ENCODE measurements at places on chromosomes 2 and 18.

- DNase-seq, result no peak
Observed at GRCh38 chr2:215921895-215922294, 91.5 kb downstream of the MREG start.

DNA sequence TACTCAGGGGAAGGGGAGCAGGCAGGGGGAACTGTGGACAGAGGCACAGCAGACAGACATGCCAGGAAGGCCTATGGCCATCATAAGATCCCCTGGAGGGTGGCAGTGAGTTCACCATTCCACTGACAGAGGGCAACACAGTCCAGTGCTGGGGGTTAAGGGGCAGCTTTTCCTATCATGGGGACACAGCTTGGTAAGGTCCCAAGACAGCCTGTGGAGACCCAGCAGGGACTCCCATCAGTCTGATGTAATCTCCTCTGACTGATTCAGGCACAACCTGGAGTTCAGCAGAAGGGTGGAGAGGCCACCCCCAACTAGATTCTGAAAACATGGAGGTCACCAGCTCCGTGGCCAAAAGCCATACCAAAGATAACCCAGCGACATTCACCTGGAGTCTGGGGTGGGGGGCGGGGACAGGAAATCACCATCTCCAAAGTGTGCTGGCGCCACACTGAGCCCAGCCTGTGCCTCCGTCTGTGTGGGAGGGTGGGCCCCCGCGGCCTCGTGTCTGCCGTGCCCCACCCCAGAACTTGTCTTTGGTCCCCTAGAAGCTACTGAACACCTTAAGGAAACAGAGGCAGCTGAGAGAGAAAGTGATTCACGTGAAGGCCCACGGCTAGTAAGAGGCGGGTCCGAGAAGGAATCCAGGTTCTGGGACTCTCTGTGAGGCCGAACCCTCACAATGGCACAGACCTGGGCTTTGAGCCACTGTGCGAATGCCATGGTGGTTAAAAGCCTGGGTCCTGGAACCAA lies 28.6 kb downstream of the DNMT3A start:
- no peak for DNase-seq

GRCh38 chr18:34322365-34323289 lies 97.9 kb upstream of the NOL4 start:
- DNase-seq, result peak; percentile 65

DNA sequence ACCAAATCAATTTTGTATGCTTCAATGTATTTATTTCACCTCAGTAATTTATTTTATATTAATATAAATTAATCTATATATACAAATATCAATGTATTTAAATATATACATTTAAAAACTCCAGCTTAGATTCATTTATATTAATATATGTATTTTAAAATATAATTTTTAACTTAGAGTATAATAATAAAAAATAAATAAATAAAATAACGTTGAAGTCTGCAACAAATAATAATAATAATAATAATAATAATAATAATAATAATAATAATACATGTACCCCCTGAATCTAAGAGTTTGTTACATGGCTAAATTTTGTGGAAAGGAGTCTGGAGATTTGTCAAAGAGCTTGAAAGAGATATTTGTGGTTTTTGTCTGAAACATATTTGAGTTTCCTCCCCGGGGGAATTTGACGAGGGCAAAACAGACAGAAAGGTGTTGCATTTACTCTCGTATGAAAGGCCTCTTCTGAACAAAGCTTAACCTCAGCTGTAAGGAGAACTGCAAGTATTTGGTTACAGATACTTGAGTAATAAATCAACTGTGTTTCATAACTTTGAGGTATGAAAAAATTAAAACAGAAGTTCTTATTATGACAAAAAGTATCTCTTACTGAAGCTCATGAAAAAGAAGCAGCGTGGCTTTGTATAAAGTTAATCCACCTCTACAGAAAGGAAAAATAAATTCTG lies 93.4 kb downstream of the CDH19 start:
- no peak for DNase-seq

GRCh38 chr18:10318691-10318970 lies 135.8 kb upstream of the APCDD1 start:
- DNase-seq, result no peak

- DNase-seq, result no peak
Observed at GRCh38 chr2:54791831-54792230, 68.4 kb downstream of the EML6 start.

GRCh38 chr2:188512456-188512855 lies 220.8 kb downstream of the GULP1 start:
- DNase-seq, result no peak

- no peak for DNase-seq
Observed at GRCh38 chr18:49690312-49690711, 123.0 kb downstream of the ACAA2 start.

GRCh38 chr2:206978746-206979145 lies 39.4 kb downstream of the CPO start:
- no peak for DNase-seq

DNA sequence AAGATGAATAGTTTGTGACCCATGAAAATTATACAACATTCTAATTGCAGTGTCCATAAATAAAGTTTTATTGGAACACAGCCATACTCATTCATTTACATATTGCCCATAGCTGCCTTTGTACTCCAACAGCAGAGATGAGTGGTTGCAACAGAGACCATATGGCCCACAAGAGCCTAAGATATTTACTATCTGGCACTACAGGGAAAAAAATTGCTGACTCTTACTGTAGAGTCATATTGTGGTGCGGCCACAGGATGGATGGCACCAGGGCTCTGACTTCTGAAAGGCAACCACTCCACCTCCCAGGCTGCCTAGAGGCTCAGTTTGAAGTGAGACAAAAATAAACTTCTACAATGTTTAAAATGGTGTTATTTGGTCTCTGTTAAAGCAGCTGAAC lies 404.0 kb upstream of the ATP5MC3 start:
- no peak for DNase-seq

GRCh38 chr18:68764016-68764415 lies 33.9 kb upstream of the CCDC102B start:
- no peak for DNase-seq

GRCh38 chr18:26840965-26841364 lies 24.5 kb downstream of the AQP4 start:
- DNase-seq, result no peak

DNA sequence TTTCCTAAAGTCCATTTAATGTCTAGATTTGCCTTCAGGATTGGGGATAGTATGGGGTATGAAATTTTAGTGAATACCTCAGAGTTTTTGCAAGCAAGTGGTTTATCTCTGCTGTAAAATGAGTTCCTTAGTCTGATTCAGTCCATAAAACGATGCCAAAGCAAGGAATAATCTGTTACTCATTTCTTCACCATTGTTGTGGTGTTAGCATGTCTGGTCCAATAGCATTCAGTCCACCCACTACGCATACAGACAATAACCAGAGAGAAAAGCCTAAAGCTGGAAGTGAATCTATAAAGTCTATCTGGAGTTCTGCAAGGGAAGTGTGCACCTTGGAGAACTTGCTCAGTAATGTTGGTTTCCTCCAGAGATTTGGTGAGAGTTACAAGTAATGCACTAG lies 12.9 kb upstream of the DPP4 start:
- no peak for DNase-seq

- no peak for DNase-seq
Observed at GRCh38 chr2:40964509-40965250, 512.8 kb upstream of the SLC8A1 start.

DNA sequence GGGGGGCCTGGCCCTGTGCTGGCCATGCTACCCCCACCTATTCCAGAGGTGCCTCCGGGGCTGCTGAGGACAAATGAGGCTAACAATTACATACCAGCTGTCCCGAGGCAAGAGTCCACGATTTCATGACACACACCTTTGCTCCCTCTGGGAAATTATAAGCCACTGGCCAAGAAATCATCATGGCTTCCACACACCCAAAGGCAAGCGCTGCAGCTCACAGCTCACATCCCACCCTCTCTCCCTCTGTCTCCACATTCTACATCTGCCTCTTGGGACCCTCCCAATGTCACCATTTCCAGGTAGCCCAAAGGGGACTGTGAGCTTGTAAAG lies 134.4 kb downstream of the HDAC4 start:
- no peak for DNase-seq

DNA sequence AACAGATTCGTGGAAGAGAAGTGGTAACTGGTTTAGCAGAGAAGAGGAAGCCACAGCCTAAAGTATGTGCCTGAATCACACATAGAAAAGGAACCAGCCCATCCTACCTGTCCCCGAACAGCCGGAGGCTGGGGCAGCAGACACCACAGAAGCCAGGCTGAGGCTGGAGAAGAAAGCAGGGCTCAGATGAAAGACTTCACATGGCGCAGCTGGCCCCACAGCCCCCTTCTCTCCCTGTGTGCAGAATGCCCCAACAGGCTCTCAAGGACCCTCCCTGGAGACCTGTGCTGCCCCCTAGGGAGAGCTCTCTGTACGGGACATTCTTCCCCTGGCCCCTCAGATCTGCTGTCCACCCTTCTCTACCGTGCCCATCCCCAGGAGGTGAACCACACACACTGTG lies 83.5 kb upstream of the RAB12 start:
- no peak for DNase-seq

DNA sequence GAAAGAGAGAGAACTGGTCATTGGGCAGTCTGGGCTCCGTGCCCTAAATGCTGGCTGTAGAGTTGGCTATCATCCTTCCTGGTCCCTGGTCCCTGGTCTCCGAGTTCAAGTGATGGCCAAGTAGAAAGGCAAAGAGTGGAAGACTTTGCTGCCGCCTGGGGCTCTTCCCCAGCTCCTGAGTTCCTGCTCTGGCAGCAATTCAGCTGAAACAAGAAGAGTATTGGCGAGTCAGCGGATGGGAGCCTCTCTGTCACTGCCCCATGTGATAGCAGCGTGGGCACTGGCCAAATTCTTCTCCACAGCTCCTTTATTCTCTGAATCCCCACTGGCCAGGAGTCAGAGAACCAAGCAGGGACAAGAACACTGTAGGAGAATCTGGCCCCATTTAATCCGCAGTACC lies 351.0 kb upstream of the POU3F3 start:
- no peak for DNase-seq

DNA sequence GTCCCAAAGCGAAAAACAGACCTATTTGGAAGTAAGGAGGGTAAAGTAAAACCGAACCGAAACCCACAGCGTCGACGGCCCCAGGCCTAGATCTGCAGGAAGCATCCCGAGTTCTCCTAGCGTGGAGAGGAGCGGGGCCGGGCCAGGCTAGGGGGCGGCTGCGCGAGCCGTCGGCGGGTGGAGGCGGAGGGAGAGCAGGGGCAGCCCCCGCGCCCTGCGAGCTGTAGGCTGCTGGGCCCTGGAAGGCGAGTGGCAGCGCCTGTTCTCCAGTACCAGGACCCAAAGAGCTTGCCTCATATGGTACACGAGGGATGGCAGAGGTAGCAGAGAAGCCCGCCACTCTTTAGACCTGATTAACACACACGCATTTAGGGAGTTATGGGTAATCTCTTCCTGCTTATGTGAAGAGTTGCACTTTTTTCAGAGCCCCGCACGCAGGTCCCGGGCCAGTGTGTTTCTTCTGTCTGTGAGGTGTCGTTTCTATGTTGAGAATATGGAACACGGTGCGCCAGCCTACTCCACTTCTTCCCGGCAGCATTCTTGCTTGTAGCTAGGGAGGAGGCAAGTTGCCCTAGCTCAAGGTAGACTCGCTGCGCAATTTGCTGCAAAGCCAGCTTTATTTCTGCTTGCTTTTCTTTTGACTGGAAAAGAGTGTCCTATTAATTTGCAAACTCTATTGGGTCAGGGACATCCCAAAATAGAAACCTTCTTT lies 71.1 kb downstream of the ARHGEF33 start:
- no peak for DNase-seq

Data from Peyer's patch (tissue), 4 donors.